ENCODE measurements at places on chromosomes 12 and 14.

GRCh38 chr14:105897725-105898113 lies 371.3 kb downstream of the TMEM121 start:
- DNase-seq, result no peak

GRCh38 chr14:23543403-23543802 lies 8.2 kb downstream of the ZFHX2 start:
- no peak for DNase-seq

- DNase-seq, result no peak
Observed at GRCh38 chr12:75564852-75565251, 53.4 kb upstream of the KRR1 start.

GRCh38 chr12:47280543-47281300 lies 201.0 kb upstream of the AMIGO2 start:
- no peak for DNase-seq

DNA sequence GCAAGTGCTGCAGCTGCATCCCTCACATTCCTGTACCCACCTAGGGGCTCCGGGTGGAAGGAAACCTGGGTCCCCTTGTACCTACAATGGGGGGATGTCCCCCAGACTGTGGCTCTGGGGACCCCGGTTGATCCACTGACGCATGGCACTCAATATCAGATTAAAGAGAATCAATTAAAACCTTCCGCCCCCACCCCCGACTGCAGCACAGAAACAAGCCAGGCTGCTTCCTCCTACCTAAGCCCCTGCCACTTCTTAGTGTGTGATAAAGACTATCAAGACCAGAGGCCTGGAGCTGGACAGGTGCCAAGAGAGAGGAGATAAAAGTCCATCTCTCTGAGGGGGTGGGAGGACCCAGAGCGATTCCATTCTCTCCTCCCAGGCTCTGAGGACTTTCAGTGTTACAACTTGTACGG lies 28.2 kb upstream of the RPLP0 start:
- DNase-seq, result no peak

DNA sequence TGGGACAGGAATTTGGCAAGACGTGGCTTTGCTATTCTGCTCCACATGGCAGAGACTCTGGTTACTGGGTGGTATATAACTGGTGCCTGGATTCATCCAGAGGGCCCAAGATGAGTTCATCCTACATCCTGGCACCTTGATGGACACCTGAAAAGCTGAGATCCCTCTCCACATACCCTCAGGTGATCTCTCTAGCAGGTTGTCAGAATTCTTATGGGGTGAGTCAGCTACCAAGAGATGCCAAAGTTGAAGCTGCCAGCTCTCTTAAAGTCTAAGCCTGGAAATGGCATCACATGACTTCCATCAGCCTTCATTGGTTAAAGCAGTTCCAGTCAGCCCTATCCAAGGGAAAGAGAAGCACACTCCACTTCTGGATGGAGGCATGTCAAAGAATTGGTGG lies 300.7 kb upstream of the SEL1L start:
- no peak for DNase-seq

DNA sequence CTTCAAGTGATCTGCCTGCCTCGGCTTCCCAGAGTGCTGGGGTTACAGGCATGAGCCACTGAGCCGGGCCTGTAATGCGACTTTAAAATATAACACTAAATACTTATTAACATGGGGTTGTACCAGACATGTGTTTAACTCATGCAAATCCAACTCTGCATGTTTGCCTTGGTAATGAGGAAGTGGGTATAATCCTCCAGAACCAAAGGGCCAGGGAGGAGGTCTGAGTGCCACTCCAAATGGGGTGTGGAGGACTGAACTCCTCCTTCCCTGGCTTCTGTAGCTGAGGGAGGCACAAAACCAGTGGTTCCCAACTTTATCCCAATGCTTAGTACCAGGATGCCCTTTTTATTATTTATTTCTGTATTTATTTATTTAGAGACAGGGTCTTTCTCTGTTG lies 61.6 kb upstream of the MED13L start:
- no peak for DNase-seq

DNA sequence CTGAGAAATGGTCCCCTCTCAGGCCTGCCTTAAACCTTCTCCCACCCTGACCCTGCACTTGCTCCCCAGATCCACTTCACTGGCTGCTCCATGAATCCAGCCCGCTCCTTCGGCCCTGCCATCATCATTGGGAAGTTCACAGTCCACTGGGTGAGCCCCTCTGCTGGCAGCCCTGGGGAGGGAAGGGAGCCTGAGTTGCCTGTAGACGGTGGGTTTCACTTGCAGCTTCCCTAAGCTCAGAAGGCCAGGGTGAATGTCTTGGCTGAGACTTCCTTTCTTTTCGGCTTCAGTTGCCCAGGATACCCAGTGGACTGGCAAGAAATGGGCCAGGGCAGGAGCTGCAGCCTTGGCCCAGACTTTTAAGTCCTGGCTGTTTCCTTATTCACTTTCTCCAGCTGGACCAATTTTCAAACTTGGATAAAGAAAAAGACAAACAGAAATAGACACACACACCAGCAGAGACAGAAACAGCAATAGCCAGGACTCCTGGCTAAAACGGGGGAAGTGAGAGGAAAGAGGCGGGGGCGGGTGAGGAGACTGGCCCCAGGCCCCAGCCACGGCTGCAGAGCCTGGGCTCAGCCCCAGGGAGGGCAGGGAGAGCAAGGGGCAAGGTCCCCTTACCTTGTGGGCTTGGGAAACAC lies 2.0 kb downstream of the AQP6 start:
- no peak for DNase-seq

GRCh38 chr12:82866946-82867345 lies 180.2 kb downstream of the TMTC2 start:
- no peak for DNase-seq

DNA sequence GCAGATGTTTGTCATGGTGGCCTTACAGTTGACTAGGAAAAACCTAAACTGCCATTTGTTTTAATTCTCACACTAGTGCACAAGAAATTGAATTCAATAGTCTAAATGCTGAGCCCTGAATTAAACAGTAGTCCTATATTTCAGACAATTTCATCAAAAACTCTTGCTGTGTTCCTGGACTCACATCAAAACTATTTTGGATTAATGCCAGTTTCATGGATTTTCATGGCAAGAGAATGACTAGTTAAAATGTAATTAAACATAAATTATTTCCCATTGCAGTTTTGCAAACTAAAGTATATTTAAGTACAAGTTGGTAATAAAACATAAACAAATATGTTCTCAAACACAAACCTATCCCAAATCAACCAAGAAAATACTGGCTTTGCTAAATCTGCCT lies 468.0 kb upstream of the PRICKLE1 start:
- DNase-seq, result no peak

- DNase-seq, result no peak
Observed at GRCh38 chr12:65803251-65803650, 21.0 kb upstream of the HMGA2 start.

DNA sequence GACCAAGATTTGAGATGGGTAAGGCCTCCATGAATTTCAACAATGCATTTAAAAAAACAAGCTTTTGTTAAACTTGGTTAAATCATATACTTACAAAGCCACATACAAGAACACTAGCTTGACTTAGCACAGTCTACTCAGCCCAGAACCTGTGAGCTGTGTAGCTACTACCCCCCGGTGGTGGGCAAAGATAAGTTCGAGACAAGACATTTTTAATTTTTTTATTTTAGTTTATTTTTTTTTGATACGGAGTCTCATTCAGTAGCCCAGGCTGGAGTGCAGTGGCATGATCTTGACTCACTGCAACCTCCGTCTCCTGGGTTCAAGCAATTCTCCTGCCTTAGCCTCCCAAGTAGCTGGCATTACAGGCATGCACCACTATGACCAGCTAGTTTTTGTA lies 3.7 kb upstream of the NECAP1 start:
- peak; percentile 78 for DNase-seq

- no peak for DNase-seq
Observed at GRCh38 chr14:105316968-105317510, 2.5 kb downstream of the PACS2 start.

DNA sequence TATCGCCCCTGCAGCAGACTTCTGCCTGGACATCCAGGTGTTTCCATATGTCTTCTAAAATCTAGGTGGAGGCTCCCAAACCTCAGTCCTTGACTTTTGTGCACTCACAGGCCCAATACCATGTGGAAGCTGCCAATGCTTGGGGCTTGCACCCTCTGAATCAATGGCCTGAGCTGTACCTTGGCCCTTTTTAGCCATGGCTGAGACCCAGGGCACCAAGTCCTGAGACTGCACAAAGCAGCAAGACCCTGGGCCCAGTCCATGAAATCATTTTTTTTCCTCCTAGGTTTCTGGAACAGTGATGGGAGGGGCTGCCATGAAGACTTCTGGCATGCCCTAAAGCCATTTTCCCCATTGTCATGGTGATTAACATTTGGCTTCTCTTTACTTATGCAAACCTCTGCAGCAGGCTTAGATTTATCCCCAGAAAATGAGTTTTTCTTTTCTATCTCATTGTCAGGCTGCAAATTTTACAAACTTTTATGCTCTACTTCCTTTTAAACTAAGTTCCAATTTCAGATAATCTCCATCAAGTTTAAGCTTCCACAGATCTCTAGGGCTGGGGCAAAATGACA lies 1445.8 kb upstream of the FLRT2 start:
- no peak for DNase-seq

- DNase-seq, result peak; percentile 66
Observed at GRCh38 chr12:14956024-14956891, 5.1 kb downstream of the ARHGDIB start.

DNA sequence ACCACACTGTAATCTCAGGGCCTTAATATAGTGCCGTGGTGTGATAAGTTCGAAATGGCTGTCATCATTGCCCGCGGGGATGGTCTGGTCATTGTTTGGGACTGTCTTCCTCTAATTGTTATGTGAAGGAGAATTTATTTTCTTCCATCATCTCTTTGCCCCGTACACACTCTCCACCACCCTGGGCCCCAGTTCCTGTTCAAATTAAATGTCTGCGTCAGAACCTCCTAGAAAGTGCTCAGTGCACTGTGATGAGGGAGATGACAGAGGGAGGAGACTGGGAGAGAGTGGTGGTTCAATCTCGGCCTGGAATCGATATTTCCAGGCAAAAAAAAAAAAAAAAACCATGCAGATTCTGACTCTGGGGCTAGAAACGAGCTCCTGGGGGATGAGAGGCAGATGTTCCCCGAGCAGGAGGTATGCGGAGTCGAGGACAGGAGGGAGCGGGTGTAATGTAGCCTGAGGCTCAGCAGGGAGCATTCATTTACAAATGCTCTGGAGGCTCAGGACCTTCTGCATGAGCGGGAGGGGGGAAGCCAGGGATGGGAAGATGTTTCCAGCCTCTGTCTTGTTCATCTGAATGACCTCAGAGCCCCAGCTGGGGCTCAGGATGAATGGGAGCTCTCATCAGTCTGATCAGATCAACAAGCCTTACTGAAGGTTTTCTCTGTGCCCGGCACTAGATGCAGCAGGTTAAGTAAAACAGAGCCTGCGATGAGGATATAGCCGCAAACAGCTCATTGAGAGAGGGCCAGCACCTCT lies 219.5 kb downstream of the TBX5 start:
- DNase-seq, result no peak

GRCh38 chr12:10366875-10367274 lies 23.0 kb downstream of the KLRK1 start:
- no peak for DNase-seq

DNA sequence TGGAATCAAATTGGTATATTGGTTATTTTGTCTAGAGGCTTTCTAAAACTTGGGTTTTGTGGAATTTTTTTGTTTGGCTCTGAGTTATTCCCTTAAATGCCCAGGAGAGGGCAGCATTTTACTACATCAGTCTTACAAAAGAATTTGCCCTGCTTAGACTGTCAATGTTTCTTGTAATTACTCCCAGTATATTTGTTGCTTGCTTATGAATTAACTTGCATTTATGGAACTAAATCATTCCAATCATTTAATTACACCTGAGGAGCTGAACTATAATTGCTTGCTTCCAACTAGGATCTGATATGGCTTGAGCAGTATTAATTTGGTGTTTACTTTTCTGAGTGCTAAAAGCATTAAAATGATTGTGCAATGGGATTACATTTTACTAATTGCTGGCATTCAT lies 48.7 kb downstream of the MIPOL1 start:
- no peak for DNase-seq

DNA sequence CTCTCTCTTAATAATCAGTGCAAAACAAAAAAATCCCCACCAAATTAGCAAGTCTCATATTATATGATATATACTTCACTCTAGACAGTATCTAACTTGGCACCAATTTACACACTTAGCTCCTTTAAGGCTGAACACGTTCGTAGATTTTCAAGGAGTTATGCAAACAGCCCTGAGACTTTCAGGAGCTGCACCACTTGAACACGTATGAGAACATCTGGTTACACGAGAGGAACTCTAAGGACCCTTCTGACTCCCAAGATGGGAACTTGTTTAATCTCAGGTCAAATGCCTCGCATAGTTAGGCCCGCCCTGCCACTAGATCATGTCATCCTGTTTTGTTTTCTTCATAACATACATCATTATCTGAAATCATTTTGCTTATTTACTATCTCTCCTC lies 10.0 kb downstream of the SPRING1 start:
- no peak for DNase-seq

DNA sequence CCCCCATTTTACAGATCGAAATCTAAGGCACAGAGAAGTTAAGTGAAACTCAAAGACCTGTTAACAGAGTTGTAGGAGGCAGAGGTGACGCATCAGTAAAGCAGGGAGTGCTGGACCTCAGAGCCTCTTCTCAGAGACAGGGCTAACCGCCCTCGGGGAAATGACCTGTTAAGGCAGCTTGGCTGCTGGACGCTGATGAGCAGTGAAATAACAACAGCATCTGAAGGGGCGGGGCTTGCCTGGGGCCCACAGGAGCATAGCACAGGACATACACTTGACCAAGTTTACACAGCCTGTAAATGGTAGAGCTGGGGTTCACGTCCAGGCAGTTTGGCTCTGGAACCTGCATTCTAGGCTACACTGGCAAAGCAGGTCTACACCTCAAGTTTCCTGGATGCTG lies 39.3 kb downstream of the LRTM2 start:
- no peak for DNase-seq

- no peak for DNase-seq
Observed at GRCh38 chr14:64117671-64118402, 176.3 kb downstream of the ESR2 start.

DNA sequence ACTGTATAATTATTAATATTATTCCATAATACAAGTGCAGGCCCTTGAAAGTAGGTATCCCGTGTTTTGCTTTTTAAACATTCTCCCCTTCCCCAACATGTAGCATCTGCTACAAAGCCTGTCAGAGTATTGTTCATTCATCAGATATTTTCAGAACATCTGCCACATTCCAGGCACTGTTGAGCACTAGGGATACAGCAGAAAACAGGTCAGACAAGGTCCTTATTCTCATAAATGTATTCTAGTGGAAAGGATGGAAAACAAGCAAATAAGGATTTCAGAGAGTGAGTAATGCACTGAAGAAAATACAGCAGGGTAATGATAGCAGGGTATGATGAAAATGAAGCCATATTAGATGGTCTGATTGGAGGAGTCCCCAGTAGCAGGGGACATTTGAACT lies 3.8 kb downstream of the ERP29 start:
- DNase-seq, result no peak

Measured in CD4-positive, alpha-beta T cell treated with Interleukin-15 for 4 hours (primary cell).